AG10803 (cell line): ENCODE measurements at places on chromosomes 16 and 17.

- no peak for DNase-seq
Observed at GRCh38 chr16:71192387-71192786, 38.1 kb downstream of the HYDIN start.

- no peak for DNase-seq
Observed at GRCh38 chr17:13631529-13631928, 29.8 kb upstream of the HS3ST3A1 start.

DNA sequence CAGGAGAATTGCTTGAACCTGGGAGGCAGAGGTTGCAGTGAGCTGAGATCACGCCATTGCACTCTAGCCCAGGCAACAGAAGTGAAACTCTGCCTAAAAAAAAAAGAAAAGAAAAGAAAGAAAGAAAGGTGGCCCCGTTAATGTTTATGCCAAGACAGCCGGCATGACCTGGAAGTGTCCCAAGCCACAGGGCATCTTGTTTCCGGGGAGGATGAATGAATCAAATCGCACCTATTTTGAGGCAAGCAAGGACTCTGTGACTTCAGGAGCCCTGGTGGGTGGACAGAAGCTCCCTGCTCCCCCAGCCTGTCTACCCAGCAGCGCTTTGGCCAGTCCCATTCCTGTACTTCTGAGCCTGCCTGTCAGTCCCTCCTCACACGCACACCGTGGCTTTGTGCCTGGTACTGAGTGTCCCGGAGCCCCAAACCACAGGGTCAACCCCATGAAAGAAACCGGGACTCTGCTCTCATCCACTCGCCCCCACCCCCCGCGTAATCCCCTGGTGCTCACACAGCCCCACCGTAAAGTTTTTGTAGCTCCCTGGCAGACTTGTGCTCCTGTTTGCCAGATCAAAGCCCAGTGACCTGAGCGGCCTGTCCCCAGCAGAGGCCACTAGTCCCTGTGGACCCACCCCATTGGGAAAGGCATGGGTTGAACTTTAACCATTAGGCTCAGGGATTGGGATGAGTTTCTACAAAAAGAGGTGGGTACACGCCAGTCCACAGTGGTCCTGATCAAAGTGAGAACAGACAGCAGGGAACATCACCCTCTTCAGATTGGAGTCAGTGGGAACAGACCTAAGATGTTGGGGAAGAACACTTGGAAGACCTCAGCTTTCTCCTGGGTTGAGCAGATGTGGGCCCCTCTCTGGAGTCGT lies 19.3 kb downstream of the CD2BP2 start:
- peak; percentile 32 for DNase-seq

GRCh38 chr17:69417545-69418483 lies 3.3 kb downstream of the MAP2K6 start:
- no peak for DNase-seq

- no peak for DNase-seq
Observed at GRCh38 chr17:66947311-66947710, 17.2 kb upstream of the CACNG4 start.

DNA sequence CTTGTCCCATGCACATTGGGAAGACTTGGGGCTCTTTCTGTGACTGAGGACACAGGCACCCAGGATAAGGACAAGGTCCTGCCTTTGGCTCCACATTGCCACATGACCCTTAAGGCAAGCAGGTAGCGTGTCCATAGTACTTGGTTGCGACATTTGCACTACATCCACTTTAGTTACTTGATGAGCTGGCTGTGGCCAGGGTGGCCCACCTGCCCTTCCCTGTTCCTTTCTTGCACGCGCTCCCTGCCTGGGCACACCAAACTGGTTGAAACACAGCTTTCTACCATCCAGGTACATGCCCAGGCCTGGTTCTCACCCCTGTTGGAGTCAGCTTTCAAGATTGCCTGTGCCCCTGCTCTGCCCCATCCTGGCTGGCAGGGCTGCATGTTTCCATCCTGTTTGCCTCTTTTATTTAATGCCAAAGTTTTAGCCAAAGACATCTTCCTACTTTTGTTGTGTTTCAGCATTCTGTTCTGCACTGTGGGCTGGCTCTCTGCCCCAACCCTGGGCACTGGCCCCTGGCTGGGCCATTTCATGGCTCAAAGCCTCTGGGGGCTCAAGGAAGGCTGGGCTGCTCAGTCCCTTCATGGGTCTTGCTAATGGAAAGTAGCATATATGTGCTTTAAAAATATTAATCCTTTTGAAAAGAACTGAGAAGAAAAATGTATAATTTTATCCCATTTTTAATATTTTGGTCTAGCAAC lies 3.2 kb downstream of the B3GNT9 start:
- DNase-seq: no peak

DNA sequence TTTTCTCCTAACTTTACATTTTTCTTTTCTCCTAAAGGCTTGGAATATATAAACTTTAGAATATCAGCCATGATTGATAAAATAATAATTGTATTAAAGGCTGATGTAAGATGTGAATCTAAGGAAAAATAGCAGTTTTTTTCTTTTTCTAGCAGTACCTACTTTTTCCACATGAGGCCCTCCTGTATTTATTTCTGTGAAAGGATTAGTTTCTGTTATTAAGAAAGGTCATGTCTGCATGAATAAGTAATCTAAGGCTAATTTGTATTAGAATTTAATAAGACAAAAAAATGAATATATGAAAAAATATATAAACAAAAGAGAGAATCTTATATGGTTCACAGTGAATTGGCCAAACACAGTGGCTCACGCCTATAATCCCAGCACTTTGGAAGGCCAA lies 85.3 kb downstream of the STXBP4 start:
- DNase-seq: no peak

GRCh38 chr16:68368301-68368888 lies 57.6 kb downstream of the PRMT7 start:
- no peak for DNase-seq

DNA sequence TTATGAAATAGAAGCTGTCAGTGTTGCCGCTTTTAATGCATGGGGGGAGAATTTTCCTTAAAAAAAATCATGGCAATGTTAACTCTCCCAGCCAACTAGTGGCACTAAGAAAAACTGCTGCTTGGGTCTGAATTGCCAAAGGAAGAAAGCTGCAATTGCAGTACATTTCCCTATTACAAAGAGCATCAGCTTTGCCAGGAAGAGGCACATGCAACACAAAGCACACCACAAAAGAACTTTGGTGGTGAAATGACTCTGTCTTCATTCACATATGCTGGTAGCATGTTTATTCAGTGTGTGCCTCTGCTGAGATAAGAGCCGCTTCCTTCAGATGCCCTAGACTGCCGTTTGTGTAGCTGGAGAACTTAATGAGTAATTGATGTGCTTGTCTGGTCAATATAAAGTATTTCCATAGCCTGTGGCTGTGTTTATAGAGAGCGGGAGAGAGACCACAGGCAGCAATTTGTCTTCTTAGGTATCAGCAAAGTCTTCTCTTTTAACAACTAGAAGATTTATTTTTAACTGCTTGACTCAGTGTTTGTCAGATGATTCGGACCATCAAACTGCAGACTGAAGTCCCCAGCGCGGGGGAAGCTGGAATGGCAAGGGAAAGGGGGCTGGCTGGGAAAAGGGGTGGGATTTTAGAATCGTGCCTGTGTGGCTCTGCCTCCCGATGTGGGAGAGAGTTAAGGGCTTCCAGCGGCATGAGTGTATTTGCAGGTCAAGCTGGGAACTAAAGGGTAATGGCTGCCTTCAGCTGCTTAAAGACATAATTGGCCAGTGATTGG lies 115.1 kb downstream of the MRTFB start:
- DNase-seq: peak; percentile 83

GRCh38 chr17:79508291-79508716 lies 102.5 kb downstream of the RBFOX3 start:
- DNase-seq: no peak

GRCh38 chr17:72297326-72298115 lies 176.7 kb downstream of the SOX9 start:
- peak; percentile 21 for DNase-seq

DNA sequence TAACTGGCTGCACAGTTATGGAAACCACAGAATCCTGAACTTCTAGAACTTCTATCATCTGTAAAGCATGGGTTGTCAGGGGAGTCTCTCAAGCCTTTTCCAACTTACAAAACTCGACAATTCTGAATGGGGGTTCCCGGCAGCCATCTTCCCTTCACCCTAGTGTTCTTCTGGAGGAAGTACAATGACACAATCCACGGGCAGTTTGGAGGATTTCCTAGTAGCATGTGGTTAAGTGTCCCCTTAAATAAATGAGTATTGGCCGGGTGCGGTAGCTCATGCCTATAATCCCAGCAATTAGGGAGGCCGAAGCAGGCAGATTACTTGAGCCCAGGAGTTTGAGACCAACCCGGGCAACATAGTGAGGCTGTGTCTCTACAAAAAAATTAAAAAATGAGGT lies 2.1 kb downstream of the SLC16A6 start:
- DNase-seq: no peak

DNA sequence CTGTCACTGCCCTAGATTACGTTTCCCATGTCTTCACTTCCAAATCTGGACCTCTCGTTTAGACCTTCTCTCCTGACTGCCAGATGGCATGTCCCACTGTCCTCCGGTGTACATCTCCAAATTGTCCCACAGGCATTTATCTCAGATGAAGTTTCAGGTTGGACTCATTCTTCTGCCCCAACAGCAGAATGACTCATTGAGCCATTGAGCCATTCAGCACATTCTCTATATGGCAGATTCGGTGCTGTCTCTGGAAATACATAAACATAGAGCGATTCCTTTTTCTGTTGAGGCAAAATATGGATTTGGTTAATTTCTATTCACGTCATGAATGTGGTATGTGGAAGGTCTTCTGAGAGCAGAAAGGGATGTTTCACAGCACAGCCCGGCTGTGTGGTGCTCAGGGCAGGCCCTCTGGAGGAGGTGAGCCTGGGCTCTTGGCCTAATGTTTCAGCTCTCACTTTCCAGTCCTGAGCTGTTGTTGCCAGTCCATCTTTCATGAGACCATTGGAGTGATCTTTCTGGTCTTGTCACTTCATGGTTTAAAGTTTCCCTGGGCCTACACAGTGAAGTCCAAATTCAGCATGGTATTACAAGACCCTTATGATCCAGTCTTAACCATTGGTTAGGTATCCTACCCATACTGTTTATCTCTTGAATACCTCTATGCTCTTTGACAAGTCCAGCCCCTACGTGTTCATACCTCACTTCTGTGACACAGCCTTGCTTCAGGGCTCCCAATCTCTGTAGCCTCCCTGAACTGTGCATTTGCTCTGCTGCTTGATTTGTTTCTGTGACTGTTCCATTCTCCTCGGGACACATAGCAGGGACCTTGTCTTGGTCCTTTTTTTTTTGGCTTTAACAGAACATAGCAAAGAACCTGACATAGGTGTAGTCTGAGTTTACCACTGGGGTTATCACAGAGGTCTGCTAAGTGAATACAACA lies 15.9 kb downstream of the HAPSTR1 start:
- DNase-seq: peak; percentile 72

- DNase-seq: peak; percentile 98
Observed at GRCh38 chr17:50210240-50211225, 9.1 kb upstream of the COL1A1 start.

- no peak for DNase-seq
Observed at GRCh38 chr17:50165867-50166517, at the start of gene SGCA. SGCA (plus strand) TSS chr17:50166005; CDS start chr17:50166041, 36 bp downstream.

GRCh38 chr17:31559584-31560501 lies 168.4 kb downstream of the RAB11FIP4 start:
- DNase-seq: no peak

- DNase-seq: no peak
Observed at GRCh38 chr17:4845118-4845517, 12.0 kb downstream of the MINK1 start.

- peak; percentile 61 for DNase-seq
Observed at GRCh38 chr16:11251525-11252481, 4.2 kb downstream of the SOCS1 start.

GRCh38 chr16:392450-393030 lies 4.5 kb upstream of the NME4 start:
- DNase-seq: no peak

DNA sequence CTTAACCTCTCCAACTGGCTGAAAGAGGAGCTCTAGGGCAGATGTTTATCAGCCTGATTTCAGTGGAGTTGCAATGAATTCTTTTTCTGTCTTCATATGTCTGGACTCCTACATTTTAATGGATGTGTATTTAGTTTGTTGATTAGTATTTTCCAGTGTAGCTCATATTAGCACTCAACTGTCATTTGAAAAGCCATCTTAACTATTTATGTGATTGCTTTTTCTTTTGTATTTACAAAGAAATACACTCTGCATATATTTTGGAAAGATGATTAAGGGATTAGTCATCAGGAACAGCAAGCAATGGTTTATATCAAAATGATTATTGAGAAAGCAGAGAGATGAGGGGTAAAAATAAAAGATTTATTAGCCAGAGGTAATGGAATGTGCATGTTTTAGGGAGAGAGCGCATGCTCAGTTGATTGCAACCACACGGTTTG lies 71.1 kb downstream of the WWOX start:
- no peak for DNase-seq

- DNase-seq: no peak
Observed at GRCh38 chr17:29757788-29758187, 135.1 kb upstream of the CORO6 start.

GRCh38 chr16:70416748-70417616 lies 21.9 kb downstream of the ST3GAL2 start:
- DNase-seq: no peak

DNA sequence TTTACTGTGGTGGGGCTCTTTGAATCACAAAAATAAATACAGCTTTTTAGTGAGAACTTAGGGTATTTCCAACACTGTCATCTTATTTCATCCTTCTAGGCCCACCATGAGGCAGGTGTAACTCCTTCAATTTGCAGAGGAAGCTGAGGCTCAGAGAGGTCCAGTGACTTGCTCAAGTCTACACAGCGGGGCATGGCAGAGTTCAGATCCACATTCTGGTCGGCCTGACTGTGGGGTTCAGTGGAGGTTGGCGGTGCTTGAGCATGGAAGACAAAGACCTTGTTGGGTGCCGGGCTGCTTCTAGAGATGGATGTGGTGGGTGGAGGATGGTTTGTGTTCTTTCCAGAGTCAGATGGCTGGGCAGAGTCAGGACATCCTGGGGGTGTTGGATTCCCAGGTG lies 39.8 kb downstream of the PLCG2 start:
- no peak for DNase-seq

DNA sequence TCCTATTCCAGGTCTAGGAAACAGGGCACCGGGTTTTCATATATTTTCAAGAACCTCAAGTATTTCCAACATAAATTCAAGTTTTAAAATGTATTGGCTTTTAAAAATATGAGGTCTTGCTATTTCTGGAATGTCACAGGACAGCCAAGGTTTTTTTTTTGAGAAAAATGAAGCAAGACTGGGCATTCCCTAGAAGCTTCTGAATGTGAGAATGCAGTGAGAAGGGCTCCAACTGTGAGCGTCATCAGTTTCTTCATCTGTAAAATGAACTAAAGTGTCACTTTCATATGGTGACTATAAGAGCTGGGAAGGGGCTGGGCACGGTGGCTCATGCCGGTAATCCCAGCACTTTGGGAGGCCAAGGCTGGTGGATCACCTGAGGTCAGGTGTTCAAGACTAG lies 455.8 kb upstream of the MAF start:
- peak; percentile 85 for DNase-seq

DNA sequence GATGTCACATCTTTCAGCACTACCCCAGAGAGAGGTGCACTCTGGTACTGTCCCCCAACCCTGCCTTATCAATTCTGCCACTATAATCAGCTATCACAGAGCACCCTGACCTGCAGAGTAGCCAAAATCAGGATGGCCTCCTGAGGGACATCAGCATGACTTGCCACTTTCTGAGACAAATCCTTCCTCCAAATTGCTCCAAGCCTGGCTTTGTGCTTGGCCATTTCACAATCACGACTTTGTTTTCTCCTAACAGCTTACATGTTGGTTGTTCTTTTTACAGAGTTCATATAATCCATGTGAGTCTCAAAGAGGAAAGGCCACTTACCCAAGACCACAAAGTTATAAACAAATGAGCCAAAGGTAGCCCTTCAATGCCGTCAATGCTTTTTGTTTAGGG lies 449.0 kb upstream of the CDH5 start:
- DNase-seq: no peak
